ENCODE measurements at places on chromosomes 2 and 18. TPM values are rescaled to one million over a fixed set of nuclear protein-coding genes. Genes with fewer than 3 reads are reported as not detected.

Gene CCDC68
- 0.30 TPM for total RNA-seq

Gene NT5DC4
- total RNA-seq: not detected

Gene ABCB11
- total RNA-seq: 0.02 TPM

Gene ONECUT2
- total RNA-seq: 1.5 TPM

Gene POTEC
- total RNA-seq: not detected
